Inflammatory macrophage treated with lipopolysaccharide for 1 hour (primary cell): ENCODE measurements at places on chromosomes 6 and 20.

GRCh38 chr6:106732376-106732940 lies 103.1 kb downstream of the QRSL1 start:
- no peak for DNase-seq

- no peak for DNase-seq
Observed at GRCh38 chr6:130847001-130847910, 20.1 kb downstream of the SMLR1 start.

DNA sequence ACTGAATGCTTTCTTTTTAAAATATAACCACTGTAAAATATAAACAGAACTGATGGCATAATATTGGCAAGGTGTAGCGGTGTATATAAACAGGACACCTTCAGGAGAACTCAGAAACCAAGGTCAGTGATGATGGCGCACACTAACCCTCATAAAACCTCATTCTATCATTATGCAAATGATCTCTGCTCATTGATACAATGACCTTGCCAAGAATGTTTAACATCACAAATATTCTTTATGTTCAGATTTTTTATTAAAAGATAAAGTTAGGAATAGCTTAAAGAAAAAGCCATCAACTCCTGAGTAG lies 48.6 kb upstream of the DST start:
- no peak for DNase-seq

DNA sequence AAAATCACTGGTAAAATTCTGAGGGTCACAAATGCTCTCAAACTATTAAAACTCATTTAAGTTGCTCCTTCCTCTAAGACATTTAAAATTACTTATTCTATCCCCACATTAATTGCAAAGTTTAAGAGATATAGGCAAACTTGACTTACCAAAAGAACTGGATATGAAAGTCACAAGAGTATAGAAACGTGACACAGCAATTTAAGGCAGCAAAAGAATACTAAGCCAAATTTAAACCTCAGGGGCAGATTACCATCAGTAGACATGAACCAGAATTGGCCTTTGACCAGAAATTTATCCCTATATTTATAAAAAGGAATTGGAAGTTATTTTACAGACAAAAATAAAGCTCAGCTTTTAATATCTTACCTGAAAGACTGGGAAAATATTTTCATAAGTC lies 56.0 kb downstream of the MAP3K7 start:
- no peak for DNase-seq

DNA sequence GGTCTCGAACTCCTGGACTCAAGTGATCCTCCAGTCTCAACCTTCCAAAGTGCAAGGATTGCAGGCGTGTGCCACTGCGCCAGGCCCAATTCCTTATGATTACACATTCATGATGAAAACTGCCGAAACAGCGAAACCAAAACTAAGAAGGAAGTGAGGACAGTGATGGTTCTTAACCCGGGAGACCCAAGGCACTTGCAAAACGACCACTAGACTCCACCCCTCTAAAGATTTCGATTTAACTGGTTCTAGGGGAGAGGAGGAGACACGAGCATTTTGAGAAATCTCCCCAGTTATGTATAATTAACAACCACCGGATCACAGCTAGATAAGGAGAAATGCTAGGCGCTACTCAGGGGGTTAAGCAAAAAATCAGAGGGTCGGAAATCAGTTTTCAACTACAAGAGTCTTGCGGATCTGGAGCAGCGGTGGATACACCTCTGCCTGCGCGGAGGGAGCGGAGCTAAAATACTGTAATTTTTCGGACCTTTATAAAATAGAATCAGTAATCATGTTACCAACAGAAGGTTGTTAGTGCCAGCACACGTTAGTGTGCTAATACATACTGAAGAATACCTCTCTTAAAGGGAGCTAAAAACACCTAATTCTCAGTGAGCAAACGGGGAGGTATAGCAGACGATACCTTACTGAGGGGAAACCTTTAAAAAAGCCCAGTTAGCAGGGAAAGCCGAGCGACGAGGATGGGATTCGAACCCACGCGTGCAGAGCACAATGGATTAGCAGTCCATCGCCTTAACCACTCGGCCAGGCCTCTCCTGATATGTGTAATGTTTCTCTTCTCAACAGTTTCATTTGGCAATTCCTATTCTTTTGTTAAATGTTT lies 60.0 kb upstream of the BTN3A2 start:
- peak; percentile 92 for DNase-seq

- DNase-seq, result no peak
Observed at GRCh38 chr6:117142142-117142541, 123.2 kb upstream of the VGLL2 start.

DNA sequence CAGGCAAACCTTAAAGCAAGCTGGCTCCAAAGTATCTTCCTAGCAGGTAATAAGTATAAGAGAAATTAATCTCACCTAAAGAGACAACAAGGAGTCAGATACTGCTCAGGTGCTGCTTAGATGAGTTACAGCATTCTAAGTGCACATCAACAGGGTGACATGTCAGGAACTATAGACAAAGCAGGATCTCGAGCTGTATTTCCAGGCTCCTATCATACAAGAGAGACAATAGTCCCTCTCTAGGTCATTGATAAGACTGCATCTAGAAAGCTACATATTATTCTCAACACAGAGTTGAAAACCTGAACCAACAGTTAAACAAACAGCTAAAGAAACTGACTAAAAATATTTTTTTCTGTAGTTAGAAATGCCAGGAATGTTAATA lies 3.9 kb downstream of the PTPRK start:
- no peak for DNase-seq

DNA sequence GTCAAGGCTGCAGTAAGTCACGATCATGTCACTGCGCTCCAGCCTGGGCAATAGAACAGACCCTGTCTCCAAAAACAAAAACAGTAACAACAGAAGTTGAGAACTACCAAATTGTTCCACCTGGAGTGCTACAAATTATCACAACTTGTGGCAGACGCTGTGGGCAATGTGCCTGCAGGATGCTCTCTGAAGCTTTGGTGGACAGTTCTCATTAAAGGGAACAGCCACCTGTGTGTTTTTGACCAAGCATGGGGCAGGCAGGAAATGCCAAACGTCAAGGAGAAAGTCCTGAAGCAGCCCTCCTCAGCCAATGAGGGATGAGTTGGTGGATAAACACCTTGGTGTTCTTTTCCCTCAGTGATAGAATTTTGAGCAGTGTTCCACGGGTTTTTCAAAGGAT lies 15.8 kb downstream of the COX4I2 start:
- DNase-seq, result no peak

DNA sequence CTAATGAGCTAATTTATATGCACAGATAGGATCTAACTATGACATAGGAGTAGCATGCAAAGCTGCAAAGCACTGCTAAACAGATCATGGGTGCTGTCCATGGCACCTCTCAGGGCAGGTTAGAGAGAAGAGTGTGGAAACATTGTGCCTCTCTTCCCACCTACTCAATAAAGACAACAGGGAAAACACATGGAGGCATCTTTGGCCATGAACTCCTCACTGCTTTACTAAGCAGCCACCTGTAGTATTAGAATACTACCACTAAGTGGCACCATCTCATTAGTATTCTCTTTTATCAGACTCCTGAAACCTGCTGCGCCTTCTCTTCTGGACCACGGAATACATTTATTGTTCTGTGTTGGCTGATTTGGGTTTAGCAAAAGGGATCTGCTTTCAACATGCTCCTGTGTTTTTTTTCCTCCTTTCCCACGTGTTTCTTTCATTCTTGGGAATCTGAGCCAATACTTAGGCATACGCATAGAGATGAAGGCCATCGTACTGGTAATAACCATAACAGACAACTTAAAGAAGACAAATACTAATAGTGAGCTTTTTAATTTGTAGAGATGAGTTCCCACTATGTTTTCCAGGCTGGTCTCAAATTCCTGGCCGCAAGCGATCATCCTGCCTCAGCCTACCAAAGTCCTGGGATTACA lies 9.4 kb upstream of the HDDC2 start:
- peak; percentile 26 for DNase-seq

DNA sequence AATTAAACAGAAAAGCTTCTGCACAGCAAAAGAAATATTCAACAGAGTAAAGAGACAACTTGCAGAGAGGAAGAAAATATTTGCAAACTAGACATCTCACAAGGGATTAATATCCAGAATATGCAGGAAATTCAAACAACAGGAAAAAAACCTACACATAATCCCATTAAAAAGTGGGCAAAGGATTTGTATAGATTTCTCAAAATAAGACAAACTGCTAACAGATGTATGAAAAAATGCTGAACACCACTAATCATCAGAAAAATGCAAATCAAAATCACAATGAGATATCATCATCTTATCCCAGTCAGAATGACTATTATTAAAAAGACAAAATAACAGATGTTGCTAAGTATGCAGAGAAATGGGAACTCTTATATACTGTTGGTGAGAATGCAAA lies 129.6 kb downstream of the SYNDIG1 start:
- DNase-seq, result no peak

DNA sequence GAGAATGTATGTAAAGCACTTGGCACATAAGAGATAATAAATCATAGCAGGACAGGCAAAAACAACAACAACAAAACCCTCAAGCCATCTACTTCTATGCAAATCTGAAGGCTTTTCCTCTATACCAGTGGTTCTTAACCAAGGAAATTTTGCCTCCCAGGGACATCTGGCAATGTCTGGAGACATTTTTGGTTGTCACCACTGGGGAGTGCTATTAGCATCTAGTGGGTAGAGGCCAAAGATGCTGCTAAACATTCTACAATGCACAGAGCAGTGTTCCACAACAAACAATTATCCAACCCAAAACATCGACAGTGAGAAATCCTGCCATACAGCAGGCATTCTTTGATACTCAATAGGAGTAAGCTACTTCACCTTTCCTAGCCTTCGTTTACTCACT lies 28.2 kb downstream of the NDRG3 start:
- peak; percentile 35 for DNase-seq

DNA sequence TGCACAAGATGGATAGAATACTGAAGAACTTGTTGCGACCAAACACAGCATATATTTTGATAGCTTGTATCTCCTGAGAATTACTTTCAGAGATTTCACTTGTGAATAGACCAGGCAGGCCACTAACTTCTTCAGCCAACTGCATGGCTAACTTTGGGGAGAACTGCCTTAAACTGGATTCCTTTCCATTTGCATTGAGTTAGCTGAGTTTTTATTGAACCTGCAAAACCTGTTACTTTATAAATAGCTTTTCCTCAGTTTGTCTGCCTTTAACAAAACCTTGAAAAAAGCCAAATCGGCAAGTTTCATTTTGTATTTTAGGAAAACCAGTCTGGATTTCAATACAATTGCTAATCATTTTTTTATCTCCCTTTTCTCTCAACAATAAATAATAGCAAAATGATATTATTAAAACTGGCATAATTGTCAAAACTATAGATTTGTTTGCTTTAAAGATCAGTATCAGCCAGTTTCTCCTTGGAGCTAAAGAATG lies 72.6 kb upstream of the SCGN start:
- DNase-seq, result no peak

DNA sequence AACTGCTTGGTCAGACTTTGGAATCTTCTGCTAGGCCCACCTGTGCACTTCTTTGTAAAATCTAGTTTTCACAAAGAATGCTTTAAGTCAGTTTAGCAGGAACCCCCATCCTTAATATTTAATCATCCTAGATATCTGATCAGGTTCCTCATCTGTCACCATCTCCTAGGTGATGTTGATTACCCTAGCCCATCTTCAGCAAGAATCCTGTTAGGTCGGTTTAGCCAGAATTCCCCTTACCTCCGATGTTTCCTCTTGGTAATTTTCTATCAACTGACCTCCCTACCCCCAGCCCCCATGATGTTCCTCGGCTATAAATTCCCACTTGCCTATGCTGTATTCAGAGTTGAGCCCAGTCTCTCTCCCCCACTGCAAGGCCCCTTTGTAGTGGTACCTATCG lies 2.7 kb upstream of the ZNF341 start:
- DNase-seq, result no peak

DNA sequence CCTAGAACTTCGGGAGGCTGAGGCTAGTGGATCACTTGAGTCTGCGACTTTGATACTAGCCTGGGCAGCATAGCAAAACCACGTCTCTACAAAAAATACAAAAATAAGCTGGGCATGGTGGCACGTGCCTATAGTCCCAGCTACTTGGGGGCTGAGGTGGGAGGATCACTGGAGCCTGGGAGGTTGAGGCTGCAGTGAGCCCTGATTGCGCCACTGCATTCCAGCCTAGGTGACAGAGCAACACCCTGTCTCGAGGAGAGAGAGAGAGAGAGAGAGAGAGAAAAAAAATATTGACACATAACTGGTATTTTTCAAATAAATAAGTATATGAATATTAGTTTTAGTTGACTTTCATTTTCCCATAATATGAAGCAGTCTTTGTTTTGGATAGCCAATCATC lies 222.2 kb downstream of the BTBD9 start:
- no peak for DNase-seq

- no peak for DNase-seq
Observed at GRCh38 chr6:142531727-142532126, 229.9 kb downstream of the ADGRG6 start.
